EH (cell line): ENCODE measurements at places on chromosomes 2 and 18.

DNA sequence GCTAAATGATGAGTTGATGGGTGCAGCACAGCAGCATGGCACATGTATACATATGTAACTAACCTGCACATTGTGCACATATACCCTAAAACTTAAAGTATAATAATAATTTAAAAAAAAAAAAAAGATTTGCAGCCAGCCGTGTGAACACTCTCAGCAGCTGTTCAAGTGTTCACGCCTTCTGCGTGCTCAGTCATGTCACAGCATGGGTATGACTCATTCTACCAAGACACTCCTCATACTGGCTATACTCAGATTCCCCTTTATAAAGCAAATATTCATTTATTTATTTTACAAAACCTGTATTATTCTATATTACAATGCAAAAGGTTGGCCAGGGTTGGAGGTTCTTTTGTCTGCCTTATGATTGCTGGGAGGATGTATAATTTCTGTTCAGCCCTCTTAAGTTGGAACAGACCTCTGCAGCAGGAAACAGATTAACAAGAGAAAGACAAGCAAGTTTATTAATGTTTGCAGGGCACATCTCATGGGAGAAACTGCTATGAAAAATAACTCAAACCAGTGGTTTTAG lies 1230.6 kb upstream of the CHAC2 start:
- DNase-seq: no peak

DNA sequence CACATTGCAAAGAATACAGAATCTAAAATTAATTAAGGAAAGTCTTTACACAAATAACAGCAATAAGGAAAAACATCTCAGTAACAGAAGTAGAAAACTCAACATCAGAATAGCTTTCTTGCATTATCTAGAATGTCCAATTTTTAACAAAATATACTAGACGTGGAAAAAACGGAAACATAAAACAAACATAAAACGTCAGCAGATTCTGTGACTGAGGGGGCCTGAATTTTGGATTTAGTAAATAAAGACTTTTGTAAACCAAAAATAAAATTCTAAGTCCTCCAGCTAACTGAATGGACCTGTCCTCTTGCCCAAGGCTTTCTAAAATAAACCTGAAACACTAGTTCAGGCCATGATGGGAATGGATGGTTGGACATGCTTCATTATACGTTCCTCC lies 773.5 kb upstream of the LRRTM1 start:
- DNase-seq: no peak

DNA sequence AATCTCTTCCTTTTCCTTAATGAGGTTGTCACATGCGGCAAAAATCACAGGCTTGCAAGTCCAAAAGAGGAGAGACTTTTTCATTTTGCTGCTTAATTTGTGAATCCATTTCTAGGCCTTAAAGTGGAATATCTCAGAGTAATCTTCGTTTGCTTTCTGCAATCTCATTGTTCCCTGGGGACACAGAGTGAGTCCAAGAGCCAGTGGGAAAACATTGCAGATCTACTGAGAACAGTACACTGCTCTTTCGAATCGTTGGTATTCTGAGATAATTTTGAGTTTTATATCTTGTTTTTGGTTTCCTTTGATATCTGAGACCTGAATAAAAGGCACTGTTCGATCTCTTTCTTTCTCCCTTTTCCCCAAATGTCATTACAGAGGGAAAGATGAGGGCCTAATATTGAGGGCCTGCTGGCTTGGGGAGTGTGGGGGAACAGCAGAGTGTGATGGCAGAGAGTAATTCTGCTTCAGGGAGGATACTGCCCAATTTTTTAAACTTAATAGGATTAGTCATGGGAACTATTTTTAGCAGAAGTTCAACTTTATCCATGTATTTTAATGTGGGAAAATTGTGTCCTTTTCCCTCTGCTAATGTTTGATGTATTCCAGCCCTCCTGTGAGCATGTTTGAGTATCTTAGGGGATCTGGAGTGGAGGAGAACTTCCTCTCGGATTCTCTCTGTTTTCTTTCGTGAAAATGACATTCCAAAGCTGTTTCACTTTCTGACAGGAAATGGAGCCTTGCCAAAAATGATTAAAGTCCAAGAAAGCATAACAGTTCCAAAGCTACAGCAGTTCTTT lies 418.2 kb upstream of the ZEB2 start:
- peak; percentile 97 for DNase-seq

DNA sequence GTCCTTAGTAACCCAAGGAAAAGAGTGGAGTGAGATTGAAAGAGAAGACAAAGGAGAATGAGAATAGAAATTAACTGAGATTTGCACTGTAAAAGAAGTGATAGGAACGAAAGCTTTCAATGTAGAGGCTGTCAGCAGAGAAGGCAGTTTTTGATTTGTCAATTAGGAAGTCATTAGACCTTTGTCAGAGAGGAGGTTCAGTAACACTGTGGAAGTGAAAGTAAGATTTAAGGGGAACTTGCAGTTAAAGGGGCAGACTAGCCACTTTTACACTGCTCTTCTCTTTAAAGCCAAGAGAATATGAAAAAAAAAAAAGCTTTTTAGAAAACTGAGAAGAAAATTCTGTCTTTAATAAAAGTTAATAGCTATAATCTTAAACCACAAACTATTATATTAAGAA lies 11.5 kb upstream of the KYNU start:
- no peak for DNase-seq

- peak; percentile 63 for DNase-seq
These were observed at the start of gene NPAS2 for GRCh38 chr2:100819370-100820272. TSS of gene NPAS2 (plus strand) at chr2:100820139. CDS start at chr2:100904755, 84,616 bp downstream.

- DNase-seq: no peak
These were observed 94.6 kb downstream of the MC4R start for GRCh38 chr18:60277855-60278480.

DNA sequence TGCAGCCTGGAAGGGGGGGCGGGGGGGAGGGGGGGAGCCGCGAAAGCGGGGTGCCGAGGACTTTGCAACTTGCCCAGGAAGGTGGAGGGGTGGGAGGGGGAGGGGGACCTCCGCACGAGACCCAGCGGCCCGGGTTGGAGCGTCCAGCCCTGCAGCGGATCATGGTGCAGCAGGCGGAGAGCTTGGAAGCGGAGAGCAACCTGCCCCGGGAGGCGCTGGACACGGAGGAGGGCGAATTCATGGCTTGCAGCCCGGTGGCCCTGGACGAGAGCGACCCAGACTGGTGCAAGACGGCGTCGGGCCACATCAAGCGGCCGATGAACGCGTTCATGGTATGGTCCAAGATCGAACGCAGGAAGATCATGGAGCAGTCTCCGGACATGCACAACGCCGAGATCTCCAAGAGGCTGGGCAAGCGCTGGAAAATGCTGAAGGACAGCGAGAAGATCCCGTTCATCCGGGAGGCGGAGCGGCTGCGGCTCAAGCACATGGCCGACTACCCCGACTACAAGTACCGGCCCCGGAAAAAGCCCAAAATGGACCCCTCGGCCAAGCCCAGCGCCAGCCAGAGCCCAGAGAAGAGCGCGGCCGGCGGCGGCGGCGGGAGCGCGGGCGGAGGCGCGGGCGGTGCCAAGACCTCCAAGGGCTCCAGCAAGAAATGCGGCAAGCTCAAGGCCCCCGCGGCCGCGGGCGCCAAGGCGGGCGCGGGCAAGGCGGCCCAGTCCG lies 540 bp downstream of the SOX11 start:
- peak; percentile 58 for DNase-seq

- peak; percentile 99 for DNase-seq
These were observed 222.5 kb upstream of the COPS8 start for GRCh38 chr2:236862961-236863728.

- DNase-seq: no peak
These were observed 95.1 kb downstream of the USP40 start for GRCh38 chr2:233471291-233472035.

- no peak for DNase-seq
These were observed 345.6 kb downstream of the AKAIN1 start for GRCh38 chr18:4851301-4851976.

GRCh38 chr2:48270209-48270608 lies 259.7 kb upstream of the STON1 start:
- DNase-seq: no peak

DNA sequence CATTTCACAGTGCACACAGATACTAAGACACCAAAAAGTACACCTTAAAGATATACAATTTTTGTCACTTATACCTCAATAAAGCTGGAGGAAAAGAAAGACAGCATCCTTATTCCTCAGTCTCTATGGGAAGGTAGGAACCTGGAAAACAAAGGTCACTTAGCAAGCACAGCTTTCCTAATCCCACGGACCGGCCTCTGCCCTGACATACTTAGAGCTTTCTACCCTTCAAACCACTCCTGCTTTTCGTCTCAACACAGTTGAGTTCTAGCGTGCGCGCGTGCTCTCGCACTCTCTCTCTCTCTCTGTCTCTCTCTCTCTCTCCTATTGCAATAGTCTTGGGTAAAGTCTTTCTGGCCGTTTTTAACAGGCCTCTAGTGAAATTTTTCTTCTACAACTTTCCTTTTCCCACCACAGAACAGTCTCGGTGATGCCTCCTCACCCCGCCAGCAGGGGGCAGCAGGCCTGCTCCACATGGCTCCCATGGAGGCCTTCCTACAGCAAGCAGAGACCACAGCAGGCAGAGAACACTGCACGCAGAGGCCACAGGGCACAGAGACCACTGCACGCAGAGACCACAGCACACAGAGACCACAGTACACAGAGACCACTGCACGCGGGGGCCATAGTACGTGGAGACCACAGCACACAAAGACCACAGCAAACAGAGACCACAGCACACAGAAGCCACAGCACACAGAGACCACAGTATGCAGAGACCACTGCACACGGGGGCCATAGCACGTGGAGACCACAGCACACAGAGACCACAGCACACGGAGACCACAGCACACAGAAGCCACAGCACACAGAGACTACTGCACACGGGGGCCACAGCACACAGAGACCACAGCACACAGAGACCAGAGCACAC lies 106.9 kb downstream of the FBXO15 start:
- DNase-seq: peak; percentile 26

DNA sequence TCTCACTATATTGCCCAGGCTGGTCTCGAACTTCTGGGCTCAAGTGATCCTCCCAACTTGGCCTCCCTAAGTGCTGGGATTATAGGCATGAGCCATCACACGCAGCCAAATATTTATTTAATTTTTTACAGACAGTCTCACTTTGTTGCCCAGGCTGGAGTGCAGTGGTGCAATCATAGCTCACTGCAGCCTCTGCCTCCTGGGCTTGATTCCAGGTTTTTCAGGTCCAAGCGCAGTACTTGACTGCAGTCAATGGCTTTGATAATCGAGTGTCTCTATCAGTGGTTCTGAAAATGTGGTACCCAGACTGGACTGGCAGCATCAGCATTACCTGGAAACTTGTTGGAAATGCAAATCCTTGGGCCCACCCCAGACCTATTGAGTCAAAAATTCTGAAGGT lies 63.1 kb downstream of the PLB1 start:
- DNase-seq: peak; percentile 11

DNA sequence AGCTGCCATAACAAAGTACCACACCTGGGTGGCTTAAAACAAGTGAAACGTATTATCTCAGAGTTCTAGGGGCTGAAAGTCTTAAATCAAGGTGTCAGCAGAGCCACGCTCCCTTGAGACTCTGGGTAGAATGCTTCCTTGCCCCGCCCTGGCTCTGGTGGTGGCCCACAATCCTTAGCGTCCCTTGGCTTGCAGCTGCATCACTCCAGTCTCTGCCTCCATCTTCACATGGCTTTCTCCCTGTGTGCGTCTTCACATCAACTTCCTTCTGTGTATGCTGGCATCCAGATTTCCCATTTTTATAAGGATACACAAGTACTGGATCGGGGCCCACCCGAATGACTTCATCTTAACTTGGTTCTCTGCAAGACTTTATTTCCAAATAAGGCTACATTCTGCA lies 62.5 kb downstream of the MRO start:
- DNase-seq: peak; percentile 2

DNA sequence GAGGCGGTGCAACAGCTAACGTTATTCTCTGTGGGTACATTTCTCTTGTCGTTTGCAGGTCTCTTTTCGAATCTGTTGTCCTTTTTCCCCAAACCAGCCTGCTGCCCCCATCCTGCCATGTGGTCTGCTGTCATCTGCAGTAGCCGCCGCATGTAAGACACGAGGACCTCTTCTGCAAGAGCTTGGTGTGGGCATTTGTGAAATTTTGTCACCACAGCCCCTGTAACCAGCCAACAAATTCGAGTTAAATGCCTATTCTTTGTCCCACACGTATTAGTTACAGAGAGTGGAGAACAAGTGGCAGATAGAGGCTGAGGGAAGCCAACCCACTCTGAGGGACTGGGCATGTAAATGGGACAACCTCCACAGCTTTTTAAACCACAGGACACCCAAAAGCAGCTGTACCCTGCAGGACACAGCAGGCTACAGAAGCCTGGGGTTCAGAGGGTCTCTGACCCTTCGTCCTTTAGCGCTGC lies 35.0 kb downstream of the ITGA6 start:
- no peak for DNase-seq

DNA sequence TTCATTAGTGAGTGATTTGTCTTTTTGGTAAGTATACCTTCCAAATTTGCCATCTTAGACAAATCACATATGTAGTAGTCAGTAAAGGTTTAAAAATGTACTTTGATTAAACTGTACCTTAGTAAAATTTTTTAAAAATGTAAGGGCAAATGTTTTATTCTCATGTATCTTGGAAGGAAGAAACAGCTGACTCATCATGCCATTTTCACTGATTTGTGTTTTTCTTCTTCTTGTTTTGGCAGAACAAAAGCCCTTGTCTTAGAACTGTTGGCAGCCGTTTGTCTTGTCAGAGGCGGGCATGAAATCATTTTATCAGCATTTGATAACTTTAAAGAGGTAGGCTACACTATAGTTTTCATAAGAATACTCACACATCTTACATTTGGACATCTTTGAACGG lies 136.5 kb downstream of the PRPF40A start:
- no peak for DNase-seq

DNA sequence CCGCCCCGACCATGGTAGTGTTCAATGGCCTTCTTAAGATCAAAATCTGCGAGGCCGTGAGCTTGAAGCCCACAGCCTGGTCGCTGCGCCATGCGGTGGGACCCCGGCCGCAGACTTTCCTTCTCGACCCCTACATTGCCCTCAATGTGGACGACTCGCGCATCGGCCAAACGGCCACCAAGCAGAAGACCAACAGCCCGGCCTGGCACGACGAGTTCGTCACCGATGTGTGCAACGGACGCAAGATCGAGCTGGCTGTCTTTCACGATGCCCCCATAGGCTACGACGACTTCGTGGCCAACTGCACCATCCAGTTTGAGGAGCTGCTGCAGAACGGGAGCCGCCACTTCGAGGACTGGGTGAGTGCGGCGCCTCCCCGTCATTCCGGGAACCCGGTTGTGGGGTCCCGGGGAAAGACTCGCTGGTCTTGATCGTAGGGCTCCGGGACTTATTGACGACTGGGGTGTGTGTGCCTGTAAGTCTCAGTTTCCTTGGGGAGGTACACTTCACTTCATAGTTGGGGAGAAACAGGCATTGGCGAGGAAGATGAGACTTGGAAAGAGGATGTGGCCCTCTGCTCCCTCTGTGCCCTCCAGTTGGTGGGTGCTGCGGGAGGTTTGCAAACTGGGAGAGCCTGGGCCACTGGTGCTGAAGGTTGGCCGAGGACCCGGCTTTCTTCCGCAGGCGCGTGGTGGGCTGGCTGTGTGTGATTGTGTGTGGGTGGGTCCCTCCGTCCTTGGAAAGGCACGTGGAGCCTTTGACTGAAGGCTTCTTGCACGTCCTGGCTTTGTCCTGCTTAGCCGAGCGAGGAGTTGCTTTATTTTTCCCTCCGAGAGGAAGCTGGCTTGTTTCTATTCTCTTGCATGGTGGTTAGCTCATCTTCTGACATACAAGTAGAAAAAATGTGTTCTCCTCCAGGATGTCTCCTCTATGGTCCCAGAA lies 886 bp downstream of the PRKCE start:
- DNase-seq: peak; percentile 68
